ENCODE measurements at places on chromosomes 7 and 10.

DNA sequence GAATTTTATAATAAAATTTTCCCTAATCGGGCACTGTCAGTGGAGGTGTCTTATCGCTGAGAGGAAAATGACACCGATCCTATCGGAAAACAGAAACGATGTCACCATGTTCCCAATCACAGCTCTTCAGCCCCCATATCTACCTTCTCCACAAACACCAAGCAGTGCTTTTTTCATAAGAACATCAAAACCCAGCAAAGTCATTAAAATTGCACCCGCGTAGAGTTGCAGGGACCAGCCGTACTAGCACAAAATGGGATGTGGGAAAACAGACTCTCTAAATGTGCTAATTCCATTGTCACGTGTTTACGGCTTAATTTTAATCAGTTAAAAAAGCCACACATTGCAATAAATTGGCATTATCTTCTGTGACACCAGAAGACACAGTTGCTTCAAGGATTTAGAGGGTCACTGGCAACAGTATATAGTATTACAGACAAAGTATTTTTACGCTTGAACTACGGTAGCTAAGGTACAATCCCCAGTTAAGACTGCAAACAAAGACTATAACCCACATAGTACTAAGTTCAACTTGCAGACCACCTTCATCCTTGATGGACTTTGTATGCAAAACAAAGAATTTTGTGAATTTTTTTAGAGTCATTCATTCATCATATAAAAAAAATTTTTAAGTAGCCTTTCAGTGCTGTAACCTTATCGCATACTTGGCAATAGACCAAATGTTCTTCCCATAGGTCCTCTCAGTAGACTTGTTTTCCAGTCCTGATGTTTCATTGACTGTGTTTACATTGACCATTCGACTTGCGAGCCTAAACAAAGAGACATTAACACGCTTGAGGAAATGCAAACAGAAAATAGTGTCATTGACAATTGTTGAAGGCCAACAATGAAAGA, 116.0 kb downstream of the VTI1A start:
- no peak for DNase-seq

GRCh38 chr7:7002418-7003062, 176.5 kb upstream of the CCZ1B start:
- no peak for DNase-seq

GRCh38 chr7:149860821-149861727, 12.7 kb upstream of the ATP6V0E2 start:
- peak; percentile 63 for DNase-seq

DNA sequence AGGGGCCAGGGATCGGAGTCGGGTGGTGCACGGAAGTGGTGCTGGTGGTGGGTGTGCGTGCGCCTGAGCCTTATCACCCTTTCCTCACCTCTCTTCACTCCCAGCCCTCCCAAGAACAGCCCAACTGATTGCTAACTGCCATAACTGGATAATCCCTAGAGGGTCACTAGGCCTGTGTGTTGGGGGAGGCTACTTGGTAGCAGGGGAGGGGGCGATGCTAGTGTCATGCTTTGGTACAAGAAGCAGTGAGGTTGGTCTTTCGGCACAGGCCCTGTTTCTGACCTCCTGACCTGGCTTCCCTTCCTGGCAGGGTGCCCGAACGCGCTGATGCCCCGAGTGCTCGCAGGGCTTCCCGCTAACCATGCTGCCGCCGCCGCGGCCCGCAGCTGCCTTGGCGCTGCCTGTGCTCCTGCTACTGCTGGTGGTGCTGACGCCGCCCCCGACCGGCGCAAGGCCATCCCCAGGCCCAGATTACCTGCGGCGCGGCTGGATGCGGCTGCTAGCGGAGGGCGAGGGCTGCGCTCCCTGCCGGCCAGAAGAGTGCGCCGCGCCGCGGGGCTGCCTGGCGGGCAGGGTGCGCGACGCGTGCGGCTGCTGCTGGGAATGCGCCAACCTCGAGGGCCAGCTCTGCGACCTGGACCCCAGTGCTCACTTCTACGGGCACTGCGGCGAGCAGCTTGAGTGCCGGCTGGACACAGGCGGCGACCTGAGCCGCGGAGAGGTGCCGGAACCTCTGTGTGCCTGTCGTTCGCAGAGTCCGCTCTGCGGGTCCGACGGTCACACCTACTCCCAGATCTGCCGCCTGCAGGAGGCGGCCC, 652 bp downstream of the KAZALD1 start:
- DNase-seq, result peak; percentile 88

DNA sequence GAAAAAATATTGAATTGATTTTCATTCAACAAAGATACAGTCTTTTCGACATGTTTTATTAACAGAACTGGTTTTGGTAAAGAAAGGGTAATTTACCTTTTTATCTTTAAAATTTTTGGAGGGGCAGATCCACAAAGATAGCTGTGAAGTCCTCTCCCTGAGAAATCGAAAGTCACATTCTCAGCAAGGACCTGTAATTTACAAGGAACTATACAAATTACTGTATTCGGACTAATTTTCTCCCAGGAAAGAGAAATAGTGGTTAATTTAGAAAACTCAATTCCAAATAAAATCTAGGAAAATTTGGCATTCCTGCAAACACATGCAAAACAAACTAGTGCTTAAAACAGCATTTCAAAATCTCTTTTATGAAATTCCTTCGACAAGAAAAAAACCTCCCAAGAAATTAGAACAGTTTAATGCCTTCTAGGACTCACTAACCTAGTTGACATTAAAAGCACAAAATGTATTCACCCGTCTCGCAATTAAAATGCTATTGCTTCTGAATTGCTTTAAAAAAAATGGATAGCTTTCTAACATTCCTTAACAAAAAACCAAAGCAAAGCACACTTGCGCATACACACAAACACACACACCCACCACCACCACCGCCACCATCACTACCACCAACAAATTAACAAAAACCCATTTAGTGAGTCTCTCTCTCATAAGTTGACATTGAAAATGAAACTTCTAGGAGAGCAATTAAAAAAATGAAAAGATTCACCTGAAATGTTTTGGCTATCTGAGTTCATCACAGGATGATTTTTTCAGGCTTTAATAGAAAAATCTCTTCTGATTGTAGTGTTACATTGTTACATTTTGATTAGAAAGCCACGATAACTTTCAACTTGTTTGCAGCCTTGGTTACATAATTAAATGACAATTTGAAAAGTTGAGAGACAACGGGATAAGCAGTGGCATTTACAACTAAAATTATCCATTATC, 4.0 kb upstream of the NKX2-3 start:
- no peak for DNase-seq

- no peak for DNase-seq
Observed at GRCh38 chr7:80478683-80479082, 33.2 kb downstream of the GNAT3 start.

- no peak for DNase-seq
Observed at GRCh38 chr10:76082232-76082631, 650.8 kb downstream of the LRMDA start.

- DNase-seq, result no peak
Observed at GRCh38 chr7:19587291-19587690, 121.5 kb downstream of the POLR1F start.

DNA sequence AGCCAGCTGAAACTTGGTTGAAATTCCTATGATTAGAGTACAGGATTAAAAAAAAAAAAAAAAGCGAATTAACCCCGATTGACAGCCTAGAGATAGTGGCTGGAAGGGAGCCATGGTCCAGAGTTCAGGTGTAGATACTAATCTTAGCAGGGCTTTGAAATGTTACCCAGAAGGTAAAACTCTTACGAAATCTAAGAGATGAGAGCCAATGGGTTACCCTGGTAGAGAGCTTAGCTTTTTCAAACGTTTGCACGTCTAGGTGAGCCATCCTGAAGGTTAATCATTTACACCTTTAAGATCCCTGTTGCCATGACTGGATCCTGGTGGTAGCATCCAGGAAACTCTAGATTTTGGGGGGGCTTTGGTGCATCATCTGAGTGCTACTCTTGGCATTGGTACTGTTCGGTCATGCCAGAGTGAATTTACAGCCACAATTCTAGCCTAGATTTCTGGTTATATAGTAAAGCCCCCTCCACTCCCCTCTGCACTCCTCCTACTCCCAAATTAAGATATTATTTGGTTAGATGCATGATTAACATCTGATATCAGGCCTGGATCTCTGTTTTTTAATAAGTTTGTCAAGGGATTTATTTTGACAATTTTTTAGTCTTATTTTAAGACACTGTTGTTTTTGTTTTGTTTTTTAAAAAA, 1.2 kb downstream of the AGFG2 start:
- no peak for DNase-seq

DNA sequence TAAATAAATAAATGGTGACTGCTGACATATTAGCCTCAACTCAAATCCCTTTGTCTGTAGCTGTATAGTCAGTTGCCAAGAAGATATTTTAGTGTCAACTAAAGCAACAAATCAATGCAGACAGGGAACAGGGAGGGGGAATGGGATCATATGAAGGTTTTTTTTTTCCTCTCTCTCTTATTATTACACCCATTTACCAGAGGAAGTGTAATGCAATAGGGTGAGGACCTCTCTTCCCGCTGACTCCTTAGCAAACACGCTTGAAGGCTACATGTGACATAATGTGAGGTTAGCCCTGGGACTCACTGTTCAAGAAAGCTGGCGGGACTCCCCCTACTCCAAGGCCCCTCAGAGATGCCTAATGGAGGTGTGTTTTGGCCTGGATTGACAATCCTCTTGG, 88.2 kb downstream of the CHRM2 start:
- no peak for DNase-seq

DNA sequence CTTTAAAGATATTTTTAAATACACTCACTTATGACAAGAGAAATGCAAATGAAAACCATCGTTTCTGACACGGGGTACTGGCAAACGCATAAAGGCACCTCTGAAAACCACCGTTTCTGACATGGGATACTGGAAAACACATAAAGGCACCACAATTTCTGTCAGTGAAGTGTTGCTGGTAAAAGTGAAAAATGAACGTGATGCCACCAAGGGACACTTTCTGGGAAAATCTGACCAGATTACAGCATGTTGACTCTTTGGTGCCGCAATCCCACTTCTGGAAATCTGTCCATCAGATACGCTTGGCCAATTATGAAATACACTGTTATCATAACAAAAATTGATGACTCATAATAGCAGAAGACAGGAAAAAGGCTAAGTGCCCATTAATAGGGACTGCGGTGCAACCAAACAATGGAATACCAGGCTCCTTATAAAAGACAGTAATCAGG, 131.7 kb downstream of the ZMYND11 start:
- no peak for DNase-seq

GRCh38 chr7:50349963-50350944, 45.7 kb downstream of the IKZF1 start:
- no peak for DNase-seq

- DNase-seq, result no peak
Observed at GRCh38 chr7:45174966-45175765, 17.6 kb downstream of the RAMP3 start.

Data from right cardiac atrium (tissue), 5 donors.